NCI-H1105 (cell line): ENCODE measurements at places on chromosomes 2 and 18.

GRCh38 chr2:30192314-30192713 is 39.0 kb upstream of the LBH start:
- no peak for DNase-seq

DNA sequence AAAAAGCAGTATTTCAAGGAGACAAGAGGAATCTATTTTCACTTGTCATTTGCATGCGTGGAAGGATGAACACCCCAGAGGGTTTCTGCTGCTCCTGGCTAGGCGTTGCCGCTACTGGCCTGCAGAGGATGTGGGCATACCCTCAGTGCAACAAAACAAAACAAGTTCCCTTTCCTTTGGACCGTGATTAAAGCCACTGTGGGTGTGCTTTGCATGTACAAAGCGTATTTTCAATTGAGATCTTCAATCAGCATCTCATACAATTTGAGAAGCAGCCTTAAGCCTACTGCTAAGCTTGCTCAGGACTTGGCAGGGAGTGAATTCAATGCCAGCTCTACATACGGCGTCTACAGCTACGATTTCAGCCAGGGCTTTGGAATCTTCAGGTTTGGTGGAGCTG is 298.4 kb downstream of the LPIN1 start:
- no peak for DNase-seq

DNA sequence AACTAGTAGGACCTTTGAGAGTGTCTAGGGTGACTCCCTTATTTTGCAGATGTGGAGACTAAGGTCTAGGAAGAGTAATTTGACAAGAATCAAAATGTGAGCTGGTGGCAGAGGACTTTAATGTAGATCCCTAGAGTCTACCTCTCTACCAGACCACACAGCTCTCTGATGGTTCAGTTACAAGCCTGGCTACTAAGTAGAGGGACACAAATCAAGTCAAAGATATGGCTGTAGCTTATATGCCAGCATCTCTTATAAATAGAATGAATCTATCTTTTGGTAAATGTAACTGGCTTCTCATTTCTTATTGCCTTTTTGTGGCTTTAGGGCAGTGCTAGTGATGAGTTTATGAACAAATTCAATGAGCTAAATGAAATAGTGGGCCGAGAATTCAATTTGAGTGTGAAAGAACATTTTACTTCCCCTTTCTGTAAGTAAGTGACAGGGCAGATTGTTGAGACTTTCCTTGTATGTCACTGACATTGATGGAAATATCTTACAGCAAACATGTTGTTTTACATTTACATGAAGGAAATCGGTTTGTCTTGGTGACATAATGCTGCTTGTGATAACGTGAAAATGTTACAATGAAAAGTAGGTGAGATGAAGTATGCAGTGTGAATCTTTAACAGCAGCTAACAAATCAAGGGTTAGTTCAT is 28.3 kb downstream of the CSRNP3 start:
- no peak for DNase-seq

DNA sequence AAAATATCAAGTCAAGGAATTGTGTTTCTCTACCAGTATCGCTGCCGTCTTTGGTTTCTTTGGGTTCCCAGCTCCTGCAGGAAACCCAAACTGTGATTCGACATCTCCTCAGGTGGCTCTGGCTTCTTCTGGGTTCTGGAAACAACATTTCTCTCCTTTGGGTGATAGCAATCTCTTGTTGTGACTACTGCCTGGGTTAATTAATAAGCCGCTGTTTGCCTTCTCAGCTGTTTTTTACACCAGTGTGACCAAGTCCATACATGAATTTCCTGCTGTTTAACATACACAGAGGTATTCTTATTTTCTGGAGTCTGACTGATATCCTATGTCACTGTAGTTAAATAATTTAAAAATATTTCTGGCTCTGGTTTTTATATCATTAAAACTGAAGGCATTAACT is 112.5 kb upstream of the DCC start:
- DNase-seq: no peak

GRCh38 chr18:55856229-55856628 is 268.2 kb upstream of the TCF4 start:
- DNase-seq: no peak

DNA sequence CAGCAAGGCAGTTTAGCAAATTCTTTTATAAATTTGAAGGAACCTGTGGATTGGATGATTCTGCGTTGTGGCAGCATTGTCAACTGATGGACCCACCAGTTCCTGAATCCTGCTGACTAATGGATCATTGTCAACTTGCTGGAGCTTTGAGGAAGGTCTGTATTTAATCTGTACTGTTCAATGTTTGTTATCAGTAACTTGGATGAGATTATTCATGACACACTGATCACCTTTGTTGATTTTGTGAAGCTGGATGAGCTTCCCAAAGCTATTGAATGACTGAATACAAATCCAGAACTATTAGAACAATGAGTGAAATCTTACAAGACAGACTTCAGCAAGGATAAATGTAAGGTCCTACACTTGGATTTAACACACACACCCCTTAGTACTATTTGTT is 101.3 kb downstream of the AQP4 start:
- DNase-seq: no peak

DNA sequence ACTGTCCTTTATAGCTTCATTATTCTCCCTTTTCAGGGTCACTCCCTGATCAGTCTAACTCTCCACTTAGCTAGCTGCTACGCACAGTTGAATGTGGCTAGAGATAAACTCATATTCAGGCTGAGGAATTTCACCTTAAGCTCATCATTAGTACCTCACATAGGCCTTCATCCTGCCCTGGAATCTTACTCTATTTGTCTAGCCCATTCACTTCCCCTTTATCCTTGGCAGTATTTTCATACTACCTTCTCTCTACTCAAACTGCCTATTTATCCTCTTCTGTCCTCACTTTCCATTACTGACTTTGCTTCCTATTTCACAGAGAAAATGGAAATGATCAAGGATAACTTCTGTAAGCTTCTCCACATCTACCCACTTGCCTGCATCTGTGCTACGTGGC is 10.6 kb upstream of the DSC2 start:
- no peak for DNase-seq

- DNase-seq: peak; percentile 63
Observed at GRCh38 chr2:165804719-165805118, 10.7 kb upstream of the GALNT3 start.

DNA sequence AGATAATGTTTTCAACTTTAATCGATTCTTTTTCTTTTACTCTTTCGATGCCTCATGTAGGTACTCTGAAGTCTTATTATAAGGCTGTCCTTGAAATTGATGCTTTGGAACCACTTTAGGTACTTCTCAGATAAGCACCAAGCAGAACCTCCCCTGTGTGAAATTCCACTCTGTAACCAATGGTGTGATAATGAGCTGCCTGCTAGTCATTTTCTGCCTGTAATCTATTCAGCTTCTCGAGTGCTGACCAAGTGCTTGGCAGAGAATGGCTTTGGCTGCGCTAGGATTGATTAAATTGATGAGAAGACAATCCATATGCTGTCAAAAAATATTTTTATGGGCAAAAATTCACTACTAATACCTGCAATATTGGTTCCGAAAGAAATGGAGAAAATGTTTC is 132.1 kb upstream of the STON1 start:
- DNase-seq: peak; percentile 64

- DNase-seq: no peak
Observed at GRCh38 chr18:3478262-3478978, 28.4 kb downstream of the TGIF1 start.

DNA sequence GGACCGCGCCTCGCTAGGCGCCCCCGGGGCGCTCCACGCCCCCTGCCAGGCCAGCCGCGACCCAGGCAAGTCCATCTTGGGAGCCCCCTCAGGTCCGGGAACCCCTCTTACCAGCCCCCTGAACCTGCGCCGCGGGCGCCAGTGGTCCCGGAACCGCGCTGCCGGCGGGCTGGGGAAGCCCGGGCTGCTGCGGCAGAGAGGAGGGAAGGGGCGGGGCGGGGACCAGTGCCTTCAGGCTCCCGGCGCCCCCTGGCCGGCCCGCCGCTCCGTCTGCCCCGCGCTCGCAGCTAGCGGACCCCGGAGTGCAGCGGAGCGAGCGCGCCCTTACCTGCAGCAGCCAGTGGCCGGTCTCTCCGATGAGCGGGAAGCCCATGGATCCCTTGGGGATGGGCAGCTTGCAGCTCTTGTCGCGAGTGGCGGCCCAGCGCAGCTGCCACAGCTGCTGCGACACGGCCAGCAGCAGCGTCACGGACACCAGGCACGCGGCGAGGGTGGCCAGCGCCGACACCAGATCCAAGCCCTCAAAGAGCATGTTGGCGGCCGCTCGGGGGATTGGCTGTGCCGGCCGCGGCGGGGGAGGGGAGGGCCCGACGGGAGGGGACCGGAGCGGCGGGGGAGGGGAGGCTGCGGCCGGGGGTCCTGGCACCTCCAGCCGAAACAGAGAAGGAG is at the start of gene CYP26B1:
TSS of gene CYP26B1 (minus strand) at position 560 of the 669 bp plus-strand sequence. CDS start at position 532, 28 bp downstream.
- DNase-seq: no peak

DNA sequence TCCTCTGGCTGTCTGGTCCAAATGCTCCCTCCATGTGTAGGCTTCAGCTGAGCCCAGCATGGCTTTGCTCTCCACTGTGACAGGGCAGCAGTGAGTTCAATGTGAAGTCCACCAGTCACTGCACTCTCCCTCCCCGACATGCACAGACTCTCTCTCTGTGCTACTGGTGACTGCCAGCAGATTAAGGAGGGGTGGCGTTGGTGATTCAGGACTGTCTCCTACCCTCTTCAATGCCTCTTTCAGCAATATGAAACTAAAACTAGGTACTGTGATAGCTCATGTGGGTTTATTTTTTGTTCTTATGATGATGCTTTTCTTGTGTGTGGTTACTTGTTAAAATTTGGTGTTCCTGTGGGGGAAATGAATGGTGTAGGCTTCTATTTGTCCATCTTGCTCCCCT is 201.0 kb upstream of the RBMS1 start:
- no peak for DNase-seq

- no peak for DNase-seq
Observed at GRCh38 chr2:10141736-10142639, 19.4 kb downstream of the RRM2 start.

DNA sequence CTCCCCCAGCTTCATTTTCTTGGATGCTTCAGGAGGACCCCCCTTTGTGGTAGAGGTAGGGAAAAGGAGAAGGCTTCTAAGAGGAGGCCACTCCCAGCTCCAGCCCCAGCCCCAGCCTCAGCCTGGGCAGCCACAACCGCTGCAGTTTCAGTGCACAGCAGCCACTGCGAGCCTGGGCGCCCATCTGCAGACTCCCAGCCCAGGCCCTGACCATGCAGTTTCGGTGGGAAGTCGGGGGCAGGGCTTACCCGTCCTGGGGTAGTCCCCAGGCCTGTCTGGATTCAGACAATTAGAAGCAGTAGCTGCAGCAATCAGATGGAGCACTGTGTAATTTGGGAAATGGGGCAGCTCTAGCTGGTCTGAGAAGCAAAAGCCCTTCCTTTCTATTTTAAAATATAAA is 28.6 kb downstream of the ITM2C start:
- no peak for DNase-seq

GRCh38 chr2:132276571-132276981 is 114.8 kb upstream of the ANKRD30BL start:
- DNase-seq: no peak

- DNase-seq: no peak
Observed at GRCh38 chr2:85744055-85744454, 9.7 kb upstream of the ATOH8 start.

DNA sequence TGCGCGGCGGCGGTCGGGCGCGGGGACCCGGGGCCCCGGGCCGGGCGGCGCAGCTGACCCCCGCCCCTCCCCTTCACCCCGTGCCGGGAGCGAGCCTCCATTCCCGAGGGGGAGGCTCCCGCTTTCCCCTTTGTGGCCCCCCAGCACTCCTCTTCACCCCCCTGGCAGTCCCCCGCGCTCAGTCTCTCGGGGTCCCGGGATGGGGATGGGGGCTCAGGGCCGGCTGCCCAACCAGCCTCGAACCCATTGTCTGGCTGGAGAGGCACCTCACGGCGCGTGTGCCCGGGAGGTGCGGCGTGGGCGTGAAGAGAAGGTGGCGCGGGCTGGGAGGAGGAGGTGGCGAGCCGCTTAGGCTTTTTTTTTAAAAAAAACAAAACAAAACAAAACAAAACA is 748 bp downstream of the FMNL2 start:
- no peak for DNase-seq

GRCh38 chr2:192194265-192194865 is 368 bp downstream of the TMEFF2 start:
- peak; percentile 53 for DNase-seq

DNA sequence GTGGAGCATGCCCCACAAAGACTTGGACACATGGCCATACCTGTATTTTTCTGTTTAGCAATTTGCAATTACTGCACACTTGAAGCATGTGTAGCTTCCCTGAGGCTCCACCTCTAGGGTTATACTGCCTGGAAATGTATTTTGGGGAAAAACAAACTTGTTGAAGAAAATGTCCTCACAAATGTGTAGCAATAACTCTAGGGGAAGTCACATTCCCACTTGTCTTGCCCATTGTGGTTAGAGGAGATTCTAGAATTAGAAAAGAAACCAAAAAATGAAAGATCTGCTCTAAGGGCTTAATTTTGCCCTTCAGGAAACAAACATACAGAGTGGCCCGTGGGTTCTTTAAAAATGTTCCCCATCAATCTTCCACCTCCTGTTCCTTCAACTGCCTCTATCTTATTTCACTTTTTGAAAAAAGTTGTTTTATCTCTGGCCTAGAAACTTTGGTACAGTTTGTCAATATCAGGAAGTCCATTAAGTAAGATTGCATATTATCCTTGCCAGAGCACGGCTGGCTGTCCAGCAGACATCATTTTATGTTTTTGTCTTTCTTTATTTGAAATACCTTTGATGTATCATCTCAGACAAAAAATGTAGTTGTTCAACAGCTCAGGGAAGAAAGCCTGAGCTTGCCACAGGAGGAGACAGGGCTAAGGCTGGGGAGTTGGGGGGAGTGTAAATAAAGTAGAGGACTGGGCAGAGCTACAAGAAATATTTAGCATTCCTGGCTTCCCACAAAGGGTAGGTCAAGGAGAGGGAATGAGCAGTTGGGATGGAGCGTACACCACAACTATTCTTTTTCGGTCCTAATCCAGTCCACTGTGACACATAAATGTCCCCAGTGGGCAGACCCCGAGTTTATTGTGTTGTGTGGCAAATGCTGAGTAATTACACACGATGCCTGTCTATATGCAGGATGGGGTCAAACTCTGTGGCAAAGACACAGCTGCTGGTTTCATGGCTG is 96.8 kb upstream of the CDC42EP3 start:
- DNase-seq: no peak

GRCh38 chr2:44244135-44244871 is 31.0 kb upstream of the SLC3A1 start:
- peak; percentile 96 for DNase-seq

- DNase-seq: no peak
Observed at GRCh38 chr2:31240381-31241365, 6.7 kb downstream of the EHD3 start.

DNA sequence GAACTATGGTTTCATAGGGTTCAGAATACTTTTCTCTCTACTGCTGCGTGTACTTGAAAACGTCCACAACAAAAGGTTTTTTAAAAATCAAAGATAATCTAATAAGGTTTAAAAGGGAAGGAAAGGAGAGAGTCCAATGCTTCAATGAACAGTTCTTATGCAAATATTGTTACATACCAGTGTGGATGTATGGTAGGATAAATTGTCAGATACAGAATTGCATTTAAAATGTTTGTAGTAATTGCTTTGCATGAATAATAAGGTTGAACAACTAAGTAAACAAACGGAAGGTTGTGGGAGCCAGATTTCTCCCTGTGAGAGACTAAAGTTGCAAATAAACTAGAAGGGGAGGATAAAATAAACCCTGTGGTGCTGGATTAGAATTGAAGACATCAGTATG is 53.8 kb upstream of the RBBP8 start:
- DNase-seq: no peak

GRCh38 chr2:8552293-8552801 is 129.5 kb upstream of the ID2 start:
- DNase-seq: no peak
